CD4-positive, alpha-beta T cell treated with Interleukin-6 at 100 ng/mL for 8 hours (primary cell): ENCODE measurements at places on chromosomes 7 and 10.

- no peak for DNase-seq
Measured at GRCh38 chr7:141074162-141074991, 513 bp downstream of the TMEM178B start.

DNA sequence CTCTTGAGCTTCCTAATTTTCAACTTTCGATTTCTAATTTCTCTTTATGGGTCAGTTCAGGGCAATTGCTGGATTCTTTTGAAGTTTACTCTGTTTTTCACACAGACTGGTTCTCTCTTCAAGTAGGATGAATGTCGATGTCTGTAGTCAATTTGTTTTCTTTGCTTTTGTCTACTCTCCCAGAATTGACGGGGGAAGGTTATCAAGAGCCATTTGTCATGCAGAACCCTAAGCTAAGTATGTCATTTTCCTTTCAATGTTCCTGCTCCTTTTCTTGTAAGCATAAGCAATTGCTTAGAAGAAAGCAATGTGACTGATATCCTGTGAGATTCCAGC is 53.7 kb downstream of the SLC39A12 start:
- no peak for DNase-seq

DNA sequence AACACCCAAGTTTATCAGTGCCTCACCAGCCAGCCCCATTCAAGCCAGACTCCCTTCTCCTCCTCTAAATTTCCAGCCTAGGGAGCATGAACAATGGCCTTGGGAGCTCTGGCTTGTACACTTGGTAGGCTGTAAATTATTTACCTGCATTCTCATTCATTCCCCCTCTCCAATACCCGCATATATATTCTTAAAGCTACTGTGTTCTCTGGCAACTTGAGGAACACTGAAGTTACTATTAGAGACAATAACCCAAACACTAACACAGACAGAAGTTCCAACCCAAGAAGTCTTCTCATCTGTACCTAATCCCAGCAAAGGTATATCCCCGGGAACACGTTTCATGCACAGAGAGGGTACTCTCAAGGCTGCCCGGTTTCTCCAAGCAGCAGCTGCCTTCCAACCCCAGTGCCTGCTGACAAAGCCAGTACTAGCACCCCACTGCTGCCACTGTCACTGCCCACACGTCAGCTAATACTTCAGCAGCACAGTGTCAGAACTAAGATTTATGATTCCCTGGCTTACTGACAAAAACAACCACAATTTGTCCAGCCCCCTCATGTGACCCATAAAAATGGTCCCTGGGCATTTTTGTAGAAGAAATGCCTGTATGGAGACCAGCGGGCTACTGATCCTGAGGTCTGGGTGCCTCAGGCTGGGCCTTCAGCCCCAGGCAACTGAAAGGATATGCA is 3.1 kb downstream of the WDR91 start:
- no peak for DNase-seq

DNA sequence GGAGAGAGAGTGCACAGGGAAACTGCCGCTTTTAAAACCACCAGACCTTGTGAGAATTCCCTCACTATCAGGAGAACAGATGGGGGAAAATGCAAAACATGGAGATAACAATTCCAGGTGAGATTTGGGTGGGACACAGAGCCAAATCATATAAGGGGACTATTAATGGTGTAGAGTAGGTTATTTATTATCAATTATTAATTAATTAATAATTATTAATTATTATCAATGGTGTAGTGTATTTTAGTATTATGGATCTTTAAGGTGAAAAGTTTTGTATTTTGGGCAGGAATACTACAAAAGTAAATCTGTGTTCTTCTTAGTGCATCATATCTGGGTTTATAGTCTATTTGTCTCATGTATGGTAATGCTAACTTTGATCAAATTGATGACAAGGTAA is 377.7 kb upstream of the KCND2 start:
- no peak for DNase-seq

GRCh38 chr10:115093776-115094408 is 727 bp downstream of the ATRNL1 start:
- DNase-seq: no peak

DNA sequence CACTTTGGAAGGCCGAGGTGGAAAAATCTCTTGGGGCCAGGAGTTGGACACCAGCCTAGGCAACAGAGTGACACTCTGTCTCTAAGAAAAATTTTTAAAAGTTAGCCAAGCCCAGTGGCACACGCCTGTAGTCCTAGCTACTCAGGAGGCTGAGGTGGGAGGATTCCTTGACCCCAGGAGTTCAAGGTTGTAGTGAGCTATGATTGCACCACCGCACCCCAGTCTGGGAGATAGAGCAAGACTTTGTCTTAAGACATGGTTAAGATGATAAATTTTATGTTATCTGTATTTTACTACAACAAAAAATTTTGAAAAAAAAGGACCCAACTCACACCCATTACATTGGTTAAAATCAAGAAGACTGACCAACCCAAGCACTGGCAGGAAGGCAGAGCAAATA is 44.4 kb upstream of the SMARCD3 start:
- DNase-seq: no peak

- no peak for DNase-seq
Measured at GRCh38 chr7:151871904-151872303, 5.0 kb downstream of the PRKAG2 start.

GRCh38 chr10:63522995-63523394 is 1.8 kb downstream of the REEP3 start:
- no peak for DNase-seq

DNA sequence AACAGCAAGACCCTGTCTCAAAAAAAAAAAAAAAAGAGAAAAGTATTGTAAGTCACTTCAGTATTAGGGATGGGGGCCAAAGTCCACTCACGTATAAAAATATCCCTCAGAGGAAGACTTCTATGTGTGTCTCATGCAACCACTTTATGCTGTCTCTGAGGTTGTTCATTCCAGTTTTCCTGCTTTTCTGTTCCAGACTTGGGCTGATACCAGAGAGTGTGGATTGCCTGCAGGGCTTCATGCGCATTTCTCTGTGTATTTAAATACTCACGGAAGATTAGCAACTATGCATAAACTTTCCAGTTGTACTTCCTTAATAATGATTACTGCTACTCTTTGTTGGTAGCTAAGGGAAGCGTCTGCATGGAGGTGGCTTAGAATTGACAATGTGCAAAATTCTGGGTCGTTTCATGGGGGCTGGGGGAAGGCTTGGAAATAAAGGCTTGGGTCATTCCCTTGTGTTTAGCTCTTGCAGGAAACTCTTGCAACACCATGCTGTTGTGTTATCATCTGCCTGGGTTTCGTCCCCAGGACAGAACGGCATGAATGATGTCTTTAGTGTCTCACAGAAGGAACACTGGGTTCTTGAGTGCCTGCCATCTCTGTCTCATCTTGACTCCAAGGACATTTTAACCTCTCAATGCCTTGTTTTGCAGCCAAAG is 54.1 kb downstream of the KIAA1217 start:
- no peak for DNase-seq

- DNase-seq: no peak
Measured at GRCh38 chr7:49243521-49243920, 319.2 kb downstream of the CDC14C start.

DNA sequence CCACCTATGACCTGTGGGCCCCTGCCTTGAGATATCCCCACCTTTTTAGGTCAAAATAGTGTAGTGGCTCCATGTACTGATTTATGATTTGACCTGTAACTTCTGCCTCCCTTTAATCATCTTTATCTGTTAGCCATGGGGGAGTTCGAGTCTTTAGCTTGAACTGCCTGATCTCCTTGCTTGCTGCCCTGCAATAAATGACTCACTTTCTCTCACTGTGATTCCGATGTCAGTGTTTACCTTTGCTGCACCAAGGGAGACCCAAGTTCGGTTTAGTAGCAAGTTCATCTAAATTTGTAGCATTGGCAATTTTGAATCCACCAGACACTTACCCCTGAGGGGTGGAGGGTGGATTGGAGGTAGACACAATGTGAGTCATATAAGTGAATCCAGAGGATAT is 814.6 kb upstream of the AUTS2 start:
- no peak for DNase-seq

DNA sequence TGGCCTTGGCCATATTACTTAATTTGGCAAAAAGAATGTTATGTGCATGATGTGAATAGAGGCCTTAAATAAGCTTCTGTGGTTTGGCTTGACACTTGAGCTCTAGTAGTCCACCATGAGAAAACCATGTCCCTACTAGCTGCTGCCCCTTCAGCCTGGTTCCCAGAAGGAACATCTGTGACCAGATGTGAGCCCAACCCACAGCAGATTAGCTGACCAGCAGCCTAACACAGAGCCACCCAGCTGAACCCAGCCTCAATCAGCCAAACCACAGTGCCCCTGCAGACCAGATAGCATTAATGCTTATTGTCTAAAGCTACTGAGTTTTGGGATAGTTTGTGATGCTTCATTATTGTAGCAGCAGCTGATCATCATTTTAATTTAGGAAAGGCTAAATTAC is 16.6 kb downstream of the JAZF1 start:
- DNase-seq: no peak

- no peak for DNase-seq
Measured at GRCh38 chr7:52287698-52288097, 747.7 kb upstream of the POM121L12 start.

GRCh38 chr7:90832726-90833125 is 236.6 kb downstream of the CDK14 start:
- DNase-seq: no peak

DNA sequence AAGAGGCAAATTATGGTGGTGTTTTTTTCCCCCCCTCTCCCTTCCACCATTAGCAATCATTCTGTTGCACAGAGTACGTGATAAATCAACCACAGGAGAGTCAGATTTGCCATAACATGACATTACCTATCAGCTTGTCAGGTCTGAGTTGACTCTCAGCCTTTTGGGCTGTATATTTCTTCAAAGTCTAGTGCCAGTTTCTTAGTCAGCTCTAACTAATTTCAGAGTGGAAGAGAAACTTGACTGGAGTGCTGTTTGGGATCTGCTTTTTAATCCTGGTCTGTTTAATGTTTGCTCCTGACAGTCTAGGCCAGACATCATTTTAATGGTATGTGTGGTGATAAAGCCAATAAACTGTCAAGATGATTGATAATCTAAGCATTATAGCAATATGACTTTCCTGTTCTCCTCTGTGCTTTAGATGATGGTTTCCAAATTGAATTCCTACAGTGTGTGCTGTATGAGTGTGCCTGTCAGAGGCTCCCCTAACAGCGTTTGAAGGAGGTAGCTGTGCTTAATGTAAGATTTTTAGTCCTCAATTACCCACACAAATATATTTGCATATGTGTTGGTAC is 76.9 kb downstream of the LRMDA start:
- DNase-seq: no peak

GRCh38 chr7:78420001-78420400 is 621.4 kb downstream of the PHTF2 start:
- DNase-seq: no peak
